MCF 10A (cell line): ENCODE measurements at places on chromosomes 5 and 9. TPM values are rescaled to one million over a fixed set of nuclear protein-coding genes. Genes with fewer than 3 reads are reported as not detected.
A peak's percentile ranks its signal among the peaks of the same experiment; 100 is the strongest.

DNA sequence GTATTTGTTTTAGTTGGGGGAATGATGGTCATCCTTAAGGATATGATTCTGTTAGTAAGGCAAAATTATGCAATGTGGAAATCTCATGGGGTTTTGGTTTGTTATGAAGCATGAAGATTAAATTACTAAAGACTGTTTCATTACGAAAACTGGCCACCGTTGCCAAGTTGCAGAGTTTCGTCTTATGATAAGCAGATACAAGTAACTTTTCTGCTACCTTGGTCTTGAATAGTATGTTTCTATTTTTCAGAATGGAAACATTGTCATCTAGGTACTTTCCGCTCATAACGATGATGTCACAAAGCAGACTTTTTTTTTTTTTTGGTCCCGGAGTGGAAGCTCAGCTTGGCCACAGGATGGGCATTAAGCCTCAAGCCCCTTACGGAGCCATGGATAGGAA is 4.2 kb downstream of the CCNI2 start:
- DNase-seq: peak; percentile 61

DNA sequence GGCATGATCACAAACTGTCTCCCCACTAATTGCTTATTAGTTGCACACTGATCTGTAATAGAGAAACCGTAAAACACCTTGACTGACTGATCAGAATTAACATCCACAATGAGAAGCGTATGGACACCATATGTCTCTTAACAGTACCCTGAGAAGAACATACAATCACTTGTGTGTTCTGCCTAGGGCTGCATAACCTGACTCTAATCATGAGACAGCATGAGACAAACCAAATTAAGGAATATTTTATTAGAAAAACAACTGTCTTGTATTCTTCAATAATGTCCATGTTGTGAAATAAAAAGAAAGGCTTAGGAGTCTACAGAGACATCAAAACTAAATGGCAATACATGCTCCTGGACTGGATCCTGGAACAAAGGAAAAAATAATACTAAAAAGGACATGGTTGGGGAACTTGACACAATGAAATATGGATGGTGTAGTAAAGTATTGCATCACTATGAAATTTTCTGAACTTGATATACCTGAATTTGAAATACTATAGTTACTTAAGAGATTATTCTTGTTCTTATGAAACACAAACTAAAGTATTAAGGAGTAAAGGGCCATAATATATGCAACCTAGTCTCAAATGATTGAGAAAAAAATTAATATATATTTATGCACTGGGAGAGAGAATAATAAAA is 162.1 kb downstream of the CWC27 start:
- DNase-seq: no peak

DNA sequence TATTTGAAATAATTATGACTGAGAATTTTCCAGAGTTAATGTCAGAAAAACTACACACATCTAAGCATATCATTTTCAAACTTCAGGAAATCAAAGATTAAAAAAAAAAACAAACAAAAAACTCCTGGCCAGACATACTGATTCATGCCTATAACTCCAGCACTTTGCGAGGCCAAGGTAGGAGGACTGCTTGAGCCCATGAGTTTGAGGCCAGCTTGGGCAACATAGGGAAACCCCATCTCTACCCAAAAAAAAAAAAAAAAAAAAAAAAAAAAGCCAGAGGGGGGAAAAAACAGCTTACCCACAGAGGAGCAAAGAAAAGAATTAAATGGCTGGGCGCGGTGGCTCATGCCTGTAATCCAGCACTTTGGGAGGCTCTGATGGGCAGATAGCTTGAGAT is 22.4 kb downstream of the EFCAB9 start:
- DNase-seq: peak; percentile 31

DNA sequence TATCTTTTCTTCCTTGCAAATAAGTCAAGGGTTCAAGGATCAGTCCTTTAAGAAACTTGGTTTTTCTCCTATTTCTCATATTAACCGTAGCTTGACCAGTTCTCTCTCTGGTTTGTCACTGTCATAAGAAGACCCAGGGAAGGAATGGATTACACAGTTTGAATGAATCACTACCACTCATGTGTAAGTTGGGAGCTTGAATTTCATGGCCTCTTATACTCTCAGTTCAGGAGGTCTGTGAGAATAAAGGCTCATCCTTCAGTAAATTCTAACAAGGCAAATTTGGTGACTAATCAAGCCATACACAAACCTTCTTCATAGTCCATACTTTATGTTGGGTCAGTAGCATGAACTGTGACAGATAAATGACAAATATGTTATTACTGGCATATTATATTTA is 323.1 kb upstream of the ACTBL2 start:
- no peak for DNase-seq

DNA sequence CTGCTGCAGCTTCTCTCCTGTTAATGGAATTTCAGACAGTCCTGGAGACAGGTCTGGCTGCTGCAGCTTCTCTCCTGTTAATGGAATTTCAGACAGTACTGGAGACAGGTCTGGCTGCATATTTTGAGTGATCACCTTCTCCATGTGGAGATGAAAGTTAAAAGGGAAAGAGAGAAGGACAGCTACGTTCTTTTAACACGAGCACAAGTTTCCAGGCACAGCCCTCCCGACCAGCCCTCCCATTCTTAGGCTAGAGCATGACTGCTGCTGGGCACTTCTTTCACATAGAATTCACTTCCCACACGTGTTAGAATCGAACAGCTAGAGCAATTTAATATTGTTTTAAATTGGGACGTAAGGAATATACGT is 133.3 kb upstream of the DMRT1 start:
- DNase-seq: peak; percentile 30

DNA sequence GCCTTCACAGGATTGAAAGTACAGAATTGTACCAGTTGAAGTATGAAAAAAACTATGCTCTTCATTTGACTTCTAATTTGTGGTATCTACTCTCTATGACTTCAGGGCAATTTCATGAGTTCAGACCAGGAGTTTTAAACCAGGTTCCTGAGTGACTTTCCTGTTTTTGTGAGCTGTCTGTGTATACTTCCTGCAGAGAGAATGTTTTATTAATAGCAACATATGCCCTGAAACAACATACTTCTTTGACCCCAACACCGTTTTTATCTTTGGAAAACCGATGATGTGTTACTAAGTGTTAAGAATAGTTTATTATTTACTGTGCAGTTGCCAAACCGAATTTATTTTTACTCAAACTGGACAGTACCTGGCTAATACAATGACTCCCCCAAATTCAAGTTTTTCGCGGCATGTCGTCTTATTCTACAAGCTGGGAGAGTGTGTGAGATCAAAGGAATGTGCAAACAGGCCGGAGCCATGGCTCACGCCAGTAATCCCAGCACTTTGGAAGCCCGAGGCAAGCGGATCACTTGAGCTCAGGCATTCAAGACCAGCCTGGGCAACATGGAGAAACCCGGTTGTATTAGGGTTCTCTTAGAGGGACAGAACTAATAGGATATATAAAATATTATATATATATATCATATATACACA is 58.7 kb upstream of the ERBIN start:
- no peak for DNase-seq

- peak; percentile 50 for DNase-seq
These were observed 49.7 kb downstream of the ACTBL2 start for GRCh38 chr5:57432876-57433275.

DNA sequence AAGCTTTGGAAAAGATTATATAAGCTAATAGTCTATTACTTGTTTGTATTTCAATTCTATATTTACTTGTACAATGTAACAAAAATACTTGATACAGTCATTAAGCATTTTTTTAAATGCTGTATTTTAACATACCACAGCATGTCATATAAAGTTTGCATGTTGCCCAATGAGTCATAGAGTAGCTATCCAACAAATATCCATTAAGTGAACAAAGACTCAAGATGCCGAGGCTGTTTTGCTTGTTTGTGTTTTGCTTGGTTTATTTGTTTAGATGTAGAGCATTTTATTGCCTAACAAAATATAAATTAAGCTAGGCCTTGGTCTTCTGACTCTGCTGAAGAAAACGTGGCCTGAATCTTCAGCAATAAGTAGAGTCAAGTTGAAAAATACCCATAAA is 1584.3 kb upstream of the NUDT12 start:
- peak; percentile 19 for DNase-seq

DNA sequence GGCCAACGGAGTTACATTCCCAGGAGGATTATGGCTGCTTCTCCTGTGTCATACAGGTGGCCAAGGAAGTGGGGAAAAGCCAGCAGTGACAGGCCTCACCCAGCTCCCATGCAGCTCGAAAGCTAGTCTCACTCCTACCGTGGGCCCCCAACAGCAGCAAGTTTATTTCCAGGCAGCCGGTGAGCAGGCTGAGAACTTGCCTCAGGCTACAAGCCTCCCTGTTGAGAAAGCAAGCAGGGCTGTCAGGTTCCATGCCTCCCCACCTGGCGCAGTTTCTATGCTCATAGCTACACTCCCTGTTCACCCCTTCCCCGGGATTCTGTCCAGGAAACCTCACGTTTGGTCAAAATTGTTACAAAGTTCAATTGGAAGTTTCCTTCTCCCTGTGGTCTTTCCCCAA is 27.5 kb upstream of the DNAH5 start:
- DNase-seq: no peak

DNA sequence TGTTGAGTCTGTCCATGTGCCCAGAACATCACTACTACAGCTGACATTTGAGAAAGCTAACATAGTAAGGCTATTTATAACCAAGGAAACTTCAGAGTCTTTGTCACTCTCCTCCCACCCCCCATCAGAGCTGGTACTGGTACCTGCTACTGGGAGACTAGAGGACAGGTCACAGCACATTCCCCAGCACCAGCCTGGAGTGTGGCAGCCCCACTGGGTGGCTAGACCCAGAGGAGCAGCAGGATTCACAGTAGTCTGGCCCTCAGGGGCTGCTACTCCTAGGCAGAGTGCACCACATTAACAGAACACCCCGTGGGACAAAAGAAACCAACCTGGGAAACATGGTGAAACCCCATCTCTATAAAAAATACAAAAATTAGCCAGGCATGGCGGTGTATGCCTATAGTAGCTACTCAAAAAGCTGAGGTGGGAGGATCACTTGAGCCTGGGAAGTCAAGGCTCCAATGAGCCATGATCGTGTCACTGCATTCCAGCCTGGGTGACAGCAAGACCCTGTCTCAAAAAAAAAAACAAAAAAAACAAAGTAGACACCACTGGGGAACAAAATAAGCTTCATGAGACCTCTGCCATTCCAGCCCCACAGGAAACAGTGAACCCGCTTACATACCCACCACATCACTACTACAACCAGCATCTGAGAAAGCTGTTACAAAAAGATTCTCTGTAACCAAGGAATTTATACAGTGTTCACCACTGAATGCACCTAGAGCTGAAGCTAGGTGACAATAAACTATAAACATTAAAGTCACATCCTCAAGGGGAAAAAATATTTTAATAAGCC is 26.3 kb upstream of the PTGER4 start:
- no peak for DNase-seq

- DNase-seq: no peak
These were observed 82.5 kb downstream of the PSD2 start for GRCh38 chr5:139878093-139878492.

GRCh38 chr5:178477802-178478201 is 112.4 kb downstream of the COL23A1 start:
- no peak for DNase-seq

DNA sequence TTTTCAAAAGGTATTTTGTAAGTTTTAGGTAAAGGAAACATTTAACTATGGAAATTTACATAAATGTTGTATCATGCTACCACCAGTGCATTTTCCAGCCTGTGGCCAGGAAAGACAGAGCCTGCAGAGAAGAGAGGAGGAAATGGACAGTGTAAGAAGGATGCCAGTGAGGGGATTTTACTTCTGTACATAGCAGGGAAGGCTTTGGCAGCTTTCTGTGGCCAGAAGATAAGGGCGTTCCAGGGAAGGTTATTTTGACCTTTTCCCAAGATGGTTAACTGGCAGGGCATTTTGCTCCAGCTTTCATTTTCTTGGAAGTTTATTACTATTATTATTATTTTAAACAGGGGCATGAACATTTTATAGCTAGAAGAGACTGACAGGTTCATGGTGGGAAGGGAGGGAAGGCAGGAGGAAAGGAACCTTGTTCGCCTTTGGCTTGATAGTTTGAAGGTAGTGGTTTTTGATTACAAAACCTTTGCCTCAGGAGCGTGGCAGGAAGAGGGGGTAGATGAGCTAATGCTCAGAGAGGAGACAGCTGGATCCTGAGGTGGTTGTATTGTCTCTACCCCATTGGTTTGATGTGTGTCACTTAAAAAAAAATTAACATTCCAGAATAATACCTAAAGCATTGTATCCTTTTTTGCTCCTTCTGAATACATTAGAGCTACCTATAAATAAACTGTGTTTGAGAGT is 4.1 kb downstream of the ISOC1 start:
- DNase-seq: peak; percentile 24

DNA sequence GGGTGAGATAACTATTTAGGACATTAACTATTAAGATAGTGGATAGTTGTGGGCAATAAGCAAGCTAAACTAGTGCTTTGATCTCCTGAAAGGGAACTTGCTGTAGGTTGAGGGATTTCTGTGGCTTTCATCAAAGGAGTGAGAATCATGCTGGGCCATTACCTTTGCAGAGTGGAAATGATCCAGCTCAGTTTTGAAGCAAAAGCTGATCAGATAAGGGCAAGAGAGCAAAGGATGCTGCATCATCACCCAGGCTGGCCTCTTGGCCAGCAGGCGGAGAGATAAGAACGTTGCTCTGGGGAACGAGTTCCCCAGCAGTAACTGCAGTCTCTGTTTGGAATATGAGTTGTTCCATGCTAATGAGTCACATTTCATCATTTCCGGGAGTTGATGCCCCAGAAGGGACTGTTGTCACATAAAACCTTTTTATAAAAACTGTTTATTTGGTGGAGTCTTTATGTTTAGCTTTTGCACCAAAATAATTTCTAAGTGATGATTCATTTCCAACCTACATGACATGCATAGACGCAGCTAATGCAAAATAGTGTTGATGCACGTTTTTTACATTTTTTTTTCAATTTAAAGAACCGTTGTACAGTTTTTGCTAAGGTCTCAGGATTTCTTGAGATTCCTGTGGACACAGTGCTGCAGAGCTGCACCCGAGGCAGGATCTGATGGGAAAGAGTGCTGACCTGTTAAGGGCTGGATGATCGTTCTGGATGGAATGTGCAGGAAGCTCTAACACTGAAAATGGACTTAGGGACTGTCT is 99.3 kb downstream of the ACTBL2 start:
- peak; percentile 73 for DNase-seq

CXCL14 gene
- total RNA-seq: not detected in 2 replicates

PSD2 gene
- total RNA-seq: not detected in 2 replicates

PTTG1 gene
- 87.0 and 119 TPM in 2 replicates for total RNA-seq

SLC22A5 gene
- total RNA-seq: 122 and 167 TPM in 2 replicates

IRX4 gene
- 41.2 and 44.7 TPM in 2 replicates for total RNA-seq

RNF180 gene
- total RNA-seq: 6.0 and 7.4 TPM in 2 replicates

CTXN3 gene
- not detected in 2 replicates for total RNA-seq

ECM2 gene
- 10.2 and 13.5 TPM in 2 replicates for total RNA-seq
